ENCODE measurements at places on chromosomes 1 and 21. TPM values are rescaled to one million over a fixed set of nuclear protein-coding genes. Genes with fewer than 3 reads are reported as not detected.

- no peaks in the 10 kb centered on the region for H3K4me1 ChIP-seq
- no peak for DNase-seq
- H3K27me3 ChIP-seq, result no peaks in the 10 kb centered on the region
- no peaks in the 10 kb centered on the region for H3K36me3 ChIP-seq
- H3K27ac ChIP-seq, result no peak overlapping the region
Measured at GRCh38 chr1:29876902-29877301, 640.6 kb downstream of the PTPRU start.

GRCh38 chr1:7014640-7014930 lies 229.3 kb downstream of the CAMTA1 start:
- H3K27me3 ChIP-seq, result no peaks in the 10 kb centered on the region
- H3K27ac ChIP-seq, result no peak overlapping the region
- H3K36me3 ChIP-seq, result no peaks in the 10 kb centered on the region
- H3K4me1 ChIP-seq, result peaks cover 39% of the 10 kb centered on the region
- DNase-seq, result no peak

DNA sequence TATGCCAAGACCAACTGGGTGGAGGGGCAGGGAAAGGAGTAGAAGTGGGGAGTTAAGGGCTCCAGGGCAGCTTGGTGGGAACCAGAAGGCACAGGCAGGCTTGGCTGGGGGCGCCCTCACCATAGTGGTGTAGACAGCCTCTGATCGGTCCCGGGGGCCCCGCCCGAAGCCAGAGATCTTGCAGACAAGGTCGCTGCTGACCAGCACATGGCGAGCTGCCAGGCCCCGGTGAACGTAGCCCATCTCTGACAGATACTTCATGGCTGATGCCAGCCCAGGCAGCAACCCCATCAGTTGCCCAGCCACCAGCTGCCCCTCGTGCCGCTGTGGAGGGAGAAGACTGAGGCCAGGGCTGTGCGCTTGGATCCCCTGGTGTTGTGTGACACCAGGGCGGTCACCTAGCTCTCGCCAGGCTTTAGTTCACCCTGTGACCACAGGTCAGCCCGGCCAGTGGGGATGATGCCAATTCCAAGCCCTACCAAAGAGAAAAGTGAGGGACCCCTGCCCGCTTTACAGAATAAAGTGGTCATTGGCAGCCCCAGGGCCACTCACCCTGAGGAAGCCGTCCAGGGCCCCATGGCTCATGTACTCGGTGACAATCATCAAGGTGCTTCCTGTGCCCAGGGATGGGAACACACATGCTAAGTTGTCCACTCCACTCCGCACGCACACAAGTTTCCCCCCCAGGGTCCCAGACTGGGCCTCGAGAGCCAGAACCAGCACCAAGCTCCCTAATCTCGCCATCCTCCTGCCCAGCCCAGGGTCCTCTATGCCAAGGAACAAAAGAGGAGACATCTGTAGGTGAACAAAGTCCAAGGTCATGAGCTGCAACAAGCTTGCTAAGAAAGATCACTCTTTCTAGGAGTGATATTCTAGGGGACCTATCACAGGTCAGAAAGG lies 28.2 kb downstream of the CDCA8 start:
- no peak for DNase-seq
- H3K27me3 ChIP-seq, result no peaks in the 10 kb centered on the region
- H3K4me1 ChIP-seq, result no peaks in the 10 kb centered on the region
- H3K36me3 ChIP-seq, result no peaks in the 10 kb centered on the region

Gene EDARADD
- 8.9 TPM for total RNA-seq

GRCh38 chr21:15057285-15057684 lies 7.5 kb downstream of the NRIP1 start:
- DNase-seq, result no peak
- H3K36me3 ChIP-seq, result no peaks in the 10 kb centered on the region
- H3K4me1 ChIP-seq, result peaks cover 91% of the 10 kb centered on the region
- H3K4me3 ChIP-seq, result no peak overlapping the region
- no peak overlapping the region for H3K27ac ChIP-seq

GRCh38 chr1:212002536-212002935 lies 32.8 kb downstream of the INTS7 start:
- no peaks in the 10 kb centered on the region for H3K27me3 ChIP-seq
- no peak overlapping the region for H3K4me3 ChIP-seq
- H3K4me1 ChIP-seq, result no peaks in the 10 kb centered on the region
- no peak overlapping the region for H3K27ac ChIP-seq
- H3K36me3 ChIP-seq, result peaks cover 4% of the 10 kb centered on the region

DNA sequence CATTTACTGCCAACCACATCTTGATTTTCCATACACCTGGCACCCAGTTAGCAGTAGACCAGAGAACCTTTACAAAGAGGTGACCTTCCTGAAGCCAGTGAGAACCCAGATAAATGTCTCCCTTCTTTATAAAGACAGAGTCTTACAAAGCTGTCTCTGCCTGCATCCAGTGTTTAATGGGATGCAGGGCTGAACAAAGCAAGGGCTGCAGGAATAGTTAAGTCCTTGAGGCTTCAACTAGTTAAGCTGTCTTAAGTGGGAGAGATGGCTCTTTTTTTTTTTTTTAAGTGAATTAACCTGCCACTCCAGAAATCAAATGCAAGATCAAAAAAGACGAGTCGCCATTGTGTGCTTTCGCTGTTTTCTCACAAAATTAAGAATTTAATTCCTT lies 1.5 kb downstream of the AHCYL1 start:
- H3K4me1 ChIP-seq, result peaks cover 56% of the 10 kb centered on the region
- peak overlapping the region; percentile 39 for H3K4me3 ChIP-seq
- no peak for DNase-seq
- H3K27me3 ChIP-seq, result no peaks in the 10 kb centered on the region

Gene ELF3
- 293 TPM for total RNA-seq

DNA sequence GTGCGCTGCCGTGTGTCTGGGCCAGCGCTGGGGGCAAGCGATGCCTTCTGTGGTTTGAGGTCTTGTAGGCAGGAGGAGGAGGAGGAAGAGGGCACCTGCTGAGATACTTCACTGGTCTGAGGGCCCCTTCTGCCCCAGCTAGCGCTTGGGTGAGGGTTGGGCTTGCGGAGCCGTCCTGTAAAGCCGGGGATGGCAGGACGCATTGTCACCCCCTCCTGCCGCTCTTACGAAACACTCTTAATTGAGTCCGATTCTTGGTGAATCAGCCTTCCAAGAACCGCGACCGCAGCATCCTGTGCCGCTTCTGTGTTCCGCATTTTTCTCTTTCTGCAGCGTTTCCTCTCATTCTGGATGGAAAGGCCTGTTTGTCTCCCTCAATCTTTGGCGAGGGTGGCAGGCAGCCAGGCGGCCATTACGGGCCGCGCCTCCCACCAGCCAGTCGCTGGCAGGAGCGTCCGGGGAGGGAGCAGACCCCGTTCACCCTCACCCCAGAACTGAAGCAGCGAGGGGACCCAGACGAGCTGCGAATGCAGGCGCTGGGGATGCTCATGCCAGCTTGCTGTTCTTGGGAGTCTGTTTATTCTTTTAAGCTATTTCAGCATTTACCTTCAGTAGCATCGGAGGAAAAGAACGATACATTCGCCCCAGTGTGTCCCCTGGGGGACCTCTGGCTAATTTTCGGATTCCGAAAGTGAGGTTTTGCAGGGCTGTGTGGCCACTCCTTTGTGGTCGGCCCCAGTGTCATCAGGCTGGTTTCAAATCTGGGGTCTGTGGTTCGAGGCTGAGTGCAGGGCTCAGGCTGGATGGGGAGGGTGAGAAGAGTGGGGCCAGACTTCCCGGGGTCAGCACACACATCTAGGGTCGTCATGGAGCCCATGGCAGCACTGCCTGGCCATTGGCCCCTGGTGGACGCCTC lies 62.7 kb downstream of the SKI start:
- H3K27ac ChIP-seq, result peak overlapping the region; percentile 21
- no peaks in the 10 kb centered on the region for H3K27me3 ChIP-seq
- peaks cover 7% of the 10 kb centered on the region for H3K4me1 ChIP-seq
- H3K4me3 ChIP-seq, result no peak overlapping the region
- no peaks in the 10 kb centered on the region for H3K36me3 ChIP-seq

DNA sequence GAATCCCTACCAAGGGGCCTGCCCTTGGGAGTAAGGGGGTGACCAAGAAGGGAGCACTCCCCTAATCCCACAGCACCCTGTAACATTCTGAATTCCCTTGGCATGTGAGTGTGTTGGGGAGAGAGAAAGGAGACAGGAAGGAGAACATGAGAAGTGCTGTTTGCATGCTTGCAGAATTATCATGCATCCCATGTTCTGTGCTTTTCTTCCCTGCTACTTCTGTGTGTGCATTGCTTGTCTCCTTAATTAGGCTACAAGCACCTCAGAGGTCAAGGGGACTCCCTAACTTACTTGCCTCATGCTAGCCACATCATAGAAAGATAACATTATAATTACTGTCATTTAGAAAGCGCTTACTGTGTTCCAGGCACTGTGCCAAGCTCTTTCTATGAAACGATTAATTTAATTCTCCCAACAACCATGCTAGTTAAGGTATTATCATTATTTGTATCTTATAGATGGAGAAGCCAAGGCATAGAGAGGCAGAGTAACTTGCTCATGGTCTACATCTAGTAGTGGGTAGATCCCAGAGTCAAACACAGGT lies 11.1 kb downstream of the NOS1AP start:
- H3K27ac ChIP-seq, result no peak overlapping the region
- no peaks in the 10 kb centered on the region for H3K36me3 ChIP-seq
- no peak overlapping the region for H3K4me3 ChIP-seq
- no peak for DNase-seq
- H3K4me1 ChIP-seq, result no peaks in the 10 kb centered on the region

Gene KCNN3
- total RNA-seq, result 1.6 TPM

DNA sequence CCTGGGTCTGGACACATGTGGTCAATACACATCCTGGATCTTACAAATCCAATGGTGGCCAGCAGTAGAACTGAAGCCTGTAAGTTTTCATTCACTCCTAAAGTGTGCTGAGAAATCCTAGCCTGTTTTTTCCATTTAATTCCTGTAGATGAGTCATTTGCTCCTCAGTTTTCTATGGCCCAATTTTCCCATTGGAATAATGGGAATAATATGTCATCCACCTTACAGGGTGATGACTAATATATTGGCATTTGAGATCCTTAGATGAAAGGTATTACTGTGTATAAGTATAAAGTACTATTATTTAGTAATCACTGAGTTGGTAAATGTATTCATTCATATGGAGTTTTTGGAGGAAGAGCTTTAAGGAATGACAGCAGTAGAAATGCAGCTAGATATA lies 89.7 kb upstream of the ADAR start:
- no peaks in the 10 kb centered on the region for H3K36me3 ChIP-seq
- H3K4me1 ChIP-seq, result peaks cover 14% of the 10 kb centered on the region
- DNase-seq, result no peak
- no peak overlapping the region for H3K27ac ChIP-seq
- H3K27me3 ChIP-seq, result no peaks in the 10 kb centered on the region

Gene TCEANC2
- 1.3 TPM for total RNA-seq

DNA sequence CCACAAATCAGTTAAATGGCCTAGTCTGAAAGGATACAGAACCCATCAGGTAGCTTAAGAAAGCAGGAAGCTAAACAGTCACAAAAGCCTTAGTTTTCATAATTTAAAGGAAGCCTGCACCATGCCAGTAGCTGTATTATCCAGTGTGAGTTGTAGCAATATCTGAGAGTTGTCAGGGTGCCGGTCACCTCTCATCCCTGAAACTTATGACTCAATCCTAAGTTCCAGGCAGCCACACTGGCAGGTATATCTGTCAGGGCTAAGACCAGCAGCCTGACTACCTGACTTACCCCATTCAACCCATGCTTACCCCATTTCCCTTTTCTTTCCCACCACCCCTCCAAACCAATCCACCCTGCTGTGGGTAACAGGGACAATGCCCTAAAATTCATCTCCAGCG lies 37.8 kb upstream of the LPAR3 start:
- H3K27me3 ChIP-seq, result no peaks in the 10 kb centered on the region
- H3K4me3 ChIP-seq, result no peak overlapping the region
- no peak overlapping the region for H3K27ac ChIP-seq
- H3K36me3 ChIP-seq, result no peaks in the 10 kb centered on the region
- H3K4me1 ChIP-seq, result peaks cover 7% of the 10 kb centered on the region

Gene CYP4Z1
- total RNA-seq, result 0.52 TPM

DNA sequence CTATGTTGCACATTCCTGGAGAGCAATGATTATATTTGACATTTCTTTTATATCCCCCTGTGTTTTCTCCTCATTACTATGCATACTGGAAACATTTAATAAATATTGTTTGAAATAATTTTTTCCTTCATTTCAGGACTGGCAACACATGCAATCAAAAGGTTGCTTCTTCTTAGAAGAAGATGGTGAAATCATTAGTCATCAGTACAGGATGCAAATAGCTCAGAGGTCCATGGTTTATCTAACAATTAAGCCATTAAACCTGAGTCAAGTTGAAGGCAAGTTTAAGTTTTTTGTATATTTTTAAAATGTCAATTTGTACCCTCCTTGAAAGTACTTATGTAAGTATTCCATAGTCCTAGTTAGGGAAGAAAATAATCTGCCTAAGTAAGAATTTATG lies 22.5 kb downstream of the EFCAB7 start:
- no peak overlapping the region for H3K27ac ChIP-seq
- no peaks in the 10 kb centered on the region for H3K36me3 ChIP-seq
- no peaks in the 10 kb centered on the region for H3K4me1 ChIP-seq
- DNase-seq, result no peak
- H3K27me3 ChIP-seq, result no peaks in the 10 kb centered on the region

- no peak for DNase-seq
- H3K4me3 ChIP-seq, result no peak overlapping the region
- H3K27me3 ChIP-seq, result no peaks in the 10 kb centered on the region
- H3K36me3 ChIP-seq, result no peaks in the 10 kb centered on the region
- no peak overlapping the region for H3K27ac ChIP-seq
- H3K4me1 ChIP-seq, result peaks cover 33% of the 10 kb centered on the region
Measured at GRCh38 chr21:29190923-29191331, 60.5 kb downstream of the MAP3K7CL start.

GRCh38 chr1:59703918-59704378 lies 110.8 kb upstream of the HOOK1 start:
- no peak overlapping the region for H3K4me3 ChIP-seq
- H3K27me3 ChIP-seq, result no peaks in the 10 kb centered on the region
- no peak overlapping the region for H3K27ac ChIP-seq
- H3K4me1 ChIP-seq, result peaks cover 5% of the 10 kb centered on the region
- no peak for DNase-seq

GRCh38 chr1:66525086-66525485 lies 8.9 kb upstream of the SGIP1 start:
- no peak for DNase-seq
- H3K36me3 ChIP-seq, result no peaks in the 10 kb centered on the region
- H3K27me3 ChIP-seq, result no peaks in the 10 kb centered on the region
- H3K4me1 ChIP-seq, result no peaks in the 10 kb centered on the region
- no peak overlapping the region for H3K27ac ChIP-seq

GRCh38 chr1:109658533-109659042 lies 2.7 kb downstream of the GSTM4 start:
- no peaks in the 10 kb centered on the region for H3K36me3 ChIP-seq
- H3K27ac ChIP-seq, result peak overlapping the region; percentile 83
- no peak overlapping the region for H3K4me3 ChIP-seq
- peaks cover 44% of the 10 kb centered on the region for H3K4me1 ChIP-seq

Gene MYOG
- not detected for total RNA-seq

Gene ZBTB18
- total RNA-seq, result 22.6 TPM

GRCh38 chr1:22166439-22166838 lies 23.5 kb upstream of the WNT4 start:
- no peaks in the 10 kb centered on the region for H3K36me3 ChIP-seq
- H3K4me1 ChIP-seq, result no peaks in the 10 kb centered on the region
- no peak overlapping the region for H3K4me3 ChIP-seq

Gene CA6
- not detected for total RNA-seq

- DNase-seq, result no peak
- peaks cover 21% of the 10 kb centered on the region for H3K4me1 ChIP-seq
- no peaks in the 10 kb centered on the region for H3K36me3 ChIP-seq
- no peaks in the 10 kb centered on the region for H3K27me3 ChIP-seq
- no peak overlapping the region for H3K27ac ChIP-seq
Measured at GRCh38 chr1:181115368-181115684, 26.8 kb downstream of the IER5 start.
